ENCODE measurements at places on chromosomes 12 and 14.

GRCh38 chr12:70752327-70752726 lies 115.1 kb upstream of the PTPRB start:
- ATAC-seq, result no peak

- ATAC-seq, result no peak
Measured at GRCh38 chr12:127943481-127944210, 323.3 kb upstream of the TMEM132C start.

GRCh38 chr12:29216797-29217575 lies 67.9 kb downstream of the FAR2 start:
- ATAC-seq, result peak; percentile 27

DNA sequence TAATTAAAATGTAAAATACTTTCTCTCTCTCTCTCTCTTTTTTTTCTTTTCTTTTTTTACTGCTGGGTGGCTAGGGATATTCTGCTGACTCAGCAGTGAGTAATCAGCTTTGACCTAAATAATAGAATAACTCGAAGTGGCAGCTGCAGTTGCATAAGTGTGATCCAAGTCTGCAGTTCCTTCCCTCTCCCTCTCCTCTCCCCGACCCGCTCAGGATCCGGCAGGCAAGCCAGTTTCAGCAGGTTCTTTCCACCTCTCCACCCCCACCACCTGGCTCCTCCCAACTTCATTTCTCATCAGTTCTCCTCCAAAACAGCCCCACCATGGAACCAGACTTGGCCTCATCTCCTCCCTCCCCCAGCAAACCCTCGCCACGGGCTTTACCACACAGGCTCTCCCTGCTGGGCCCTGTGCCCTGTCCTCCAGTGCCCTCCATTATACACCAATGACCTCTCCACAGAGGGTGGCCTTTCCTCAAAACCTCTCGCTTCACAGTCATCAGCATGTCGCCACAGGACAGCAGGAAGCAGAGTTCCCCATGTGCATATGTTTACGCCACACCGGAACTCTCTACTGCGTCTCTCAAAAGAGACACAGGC lies 22.4 kb downstream of the SLC7A8 start:
- peak; percentile 83 for ATAC-seq

DNA sequence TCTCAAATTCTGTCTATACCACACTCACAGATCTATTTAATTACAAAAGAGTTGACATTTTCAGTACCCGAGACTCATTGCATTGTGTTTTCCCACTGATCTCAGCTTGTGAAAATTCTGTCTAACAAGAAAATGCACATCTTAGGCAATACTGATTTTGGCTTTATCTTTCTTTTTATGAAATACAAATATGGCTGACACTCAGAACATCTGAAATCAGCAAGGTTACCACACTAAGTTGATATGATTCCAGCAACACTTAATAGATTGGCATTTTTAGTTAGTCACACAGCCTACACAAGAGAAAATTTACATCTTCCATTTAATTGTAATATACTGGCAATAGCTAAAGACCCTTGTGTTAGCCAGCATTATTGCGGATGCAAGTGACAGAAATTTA lies 40.3 kb downstream of the PEX5 start:
- no peak for ATAC-seq

Data from SK-N-SH treated with all-trans-retinoic acid at 6 μM for 48 hours (cell line).